ENCODE measurements at places on chromosomes 7 and 10.
A peak's percentile ranks its signal among the peaks of the same experiment; 100 is the strongest.

DNA sequence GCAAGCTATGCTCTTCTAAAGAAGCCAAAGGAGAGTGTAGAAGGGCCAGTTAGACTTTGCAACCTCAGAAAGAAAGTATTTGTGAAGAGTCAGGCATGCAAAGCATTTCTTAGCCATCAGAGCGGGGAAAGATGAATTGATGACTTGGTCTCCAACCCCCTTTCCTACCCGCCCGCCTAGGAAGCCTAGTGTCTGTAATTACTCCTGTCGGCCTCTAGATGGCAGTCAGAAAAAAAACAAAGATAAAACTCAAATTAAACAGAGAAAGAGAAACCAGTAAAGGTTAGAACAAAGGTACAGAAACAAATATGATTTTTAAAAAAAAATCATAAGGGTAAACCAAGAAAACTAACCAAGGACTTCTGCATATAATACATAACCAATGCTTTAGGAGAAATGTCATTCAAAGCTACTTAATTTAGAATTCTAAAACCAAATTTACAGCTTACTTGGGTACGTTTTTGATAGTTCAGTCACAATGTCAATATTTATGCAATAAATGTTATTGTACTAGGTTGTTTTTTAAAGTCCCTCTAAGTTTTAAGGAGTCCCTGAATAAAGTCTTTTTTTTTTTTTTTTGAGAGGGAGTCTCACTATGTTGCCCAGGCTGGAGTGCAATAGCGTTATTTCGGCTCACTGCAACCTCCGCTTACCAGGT, 97.6 kb downstream of the LYZL1 start:
- peak; percentile 44 for DNase-seq

- DNase-seq: no peak
Measured at GRCh38 chr7:131943646-131944045, 387.2 kb upstream of the PODXL start.

DNA sequence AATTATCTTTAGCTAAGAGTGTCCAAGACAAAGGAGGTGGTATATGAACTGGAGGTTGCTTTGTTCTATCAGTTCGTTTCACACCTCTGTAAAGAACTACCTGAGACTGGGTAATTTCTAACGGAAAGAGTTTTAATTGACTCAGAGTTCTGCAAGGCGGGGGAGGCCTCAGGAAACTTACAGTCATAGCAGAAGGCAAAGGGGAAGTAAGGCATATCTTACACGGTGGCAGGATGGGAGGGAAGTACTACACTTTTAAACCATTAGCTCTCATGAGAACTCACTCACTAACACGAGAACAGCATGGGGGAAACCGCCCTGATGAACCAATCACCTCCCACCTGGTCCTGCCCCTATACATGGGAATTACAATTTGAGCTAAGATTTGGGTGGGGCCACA, 1202.3 kb upstream of the LRRTM3 start:
- no peak for DNase-seq

- DNase-seq: no peak
Measured at GRCh38 chr7:36748017-36748487, 23.8 kb upstream of the AOAH start.

DNA sequence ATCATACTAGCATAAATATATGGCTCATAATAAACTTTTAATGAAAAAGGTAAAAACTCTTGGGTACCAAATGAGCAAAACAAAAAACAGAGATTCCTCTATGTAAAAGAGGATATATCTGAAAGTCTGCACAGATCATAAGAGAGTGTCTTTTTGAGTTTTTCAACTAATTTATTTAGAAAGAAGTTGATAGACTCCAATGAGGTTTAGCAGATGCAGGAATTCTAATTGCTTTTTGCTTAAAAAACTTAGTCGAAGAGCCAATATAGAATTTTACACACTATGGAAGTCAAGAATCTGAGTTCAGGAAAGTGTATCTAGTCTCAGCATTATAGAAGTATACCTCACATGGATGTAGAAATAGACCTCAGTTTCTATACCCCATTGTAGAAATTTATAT, 3.4 kb upstream of the MLLT10 start:
- no peak for DNase-seq

DNA sequence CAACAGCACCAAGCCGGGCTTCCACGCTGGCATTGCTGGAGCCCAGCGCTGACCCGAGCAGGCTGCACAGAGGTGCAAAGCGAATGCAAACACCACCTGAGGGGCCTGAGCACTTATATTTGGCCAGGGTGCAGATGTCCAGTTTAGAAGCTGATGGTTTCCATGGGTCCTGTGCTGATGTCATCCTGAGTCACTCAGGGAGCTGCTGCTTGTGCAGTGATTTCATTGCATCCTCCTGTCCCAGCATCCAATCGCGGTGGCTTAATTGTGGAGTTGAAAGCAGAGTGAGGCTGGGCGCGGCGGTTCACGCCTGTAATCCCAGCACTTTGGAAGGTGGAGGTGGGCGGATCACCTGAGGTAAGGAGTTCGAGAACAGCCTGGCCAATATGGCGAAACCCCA, 410.2 kb upstream of the KLF6 start:
- no peak for DNase-seq

DNA sequence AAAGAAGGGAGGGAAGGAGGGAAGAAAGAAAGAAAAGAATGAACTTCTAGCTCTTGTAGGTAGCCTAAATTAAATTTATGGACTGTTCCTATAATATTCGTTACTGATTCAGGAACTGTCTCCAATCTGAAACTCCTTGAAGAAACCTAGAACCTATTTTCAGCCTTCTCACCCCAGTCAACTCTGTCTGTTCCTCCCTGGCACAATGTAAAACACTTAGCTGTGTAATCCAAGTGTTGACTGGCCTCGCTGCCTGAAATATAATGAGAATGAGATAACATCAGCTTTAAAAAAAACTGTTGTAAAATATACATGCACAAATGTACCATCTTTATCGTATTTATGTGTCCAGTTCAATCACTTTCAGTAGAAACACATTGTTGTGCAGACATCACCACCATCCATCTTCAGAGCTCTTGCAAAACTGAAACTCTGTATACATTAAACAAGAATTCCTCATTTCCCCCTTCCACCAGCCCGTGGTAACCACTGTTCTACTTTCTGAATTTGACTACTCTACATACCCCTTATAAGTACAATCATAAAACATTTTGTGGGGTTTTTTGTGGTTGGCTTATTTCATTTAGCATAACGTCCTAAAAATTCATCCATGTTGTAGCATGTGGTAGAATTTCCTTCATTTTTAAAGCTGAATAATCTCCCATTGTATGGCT, 6.3 kb upstream of the C7orf33 start:
- DNase-seq: no peak

- DNase-seq: no peak
Measured at GRCh38 chr7:46651070-46651469, 730.0 kb upstream of the IGFBP3 start.

GRCh38 chr7:156474241-156474743, 166.3 kb upstream of the RNF32 start:
- peak; percentile 47 for DNase-seq

GRCh38 chr7:3201937-3202710, 98.9 kb upstream of the SDK1 start:
- no peak for DNase-seq

- no peak for DNase-seq
Measured at GRCh38 chr7:1619152-1620079, 49.6 kb upstream of the PSMG3 start.

- DNase-seq: no peak
Measured at GRCh38 chr10:1172256-1172984, 116.2 kb downstream of the WDR37 start.

DNA sequence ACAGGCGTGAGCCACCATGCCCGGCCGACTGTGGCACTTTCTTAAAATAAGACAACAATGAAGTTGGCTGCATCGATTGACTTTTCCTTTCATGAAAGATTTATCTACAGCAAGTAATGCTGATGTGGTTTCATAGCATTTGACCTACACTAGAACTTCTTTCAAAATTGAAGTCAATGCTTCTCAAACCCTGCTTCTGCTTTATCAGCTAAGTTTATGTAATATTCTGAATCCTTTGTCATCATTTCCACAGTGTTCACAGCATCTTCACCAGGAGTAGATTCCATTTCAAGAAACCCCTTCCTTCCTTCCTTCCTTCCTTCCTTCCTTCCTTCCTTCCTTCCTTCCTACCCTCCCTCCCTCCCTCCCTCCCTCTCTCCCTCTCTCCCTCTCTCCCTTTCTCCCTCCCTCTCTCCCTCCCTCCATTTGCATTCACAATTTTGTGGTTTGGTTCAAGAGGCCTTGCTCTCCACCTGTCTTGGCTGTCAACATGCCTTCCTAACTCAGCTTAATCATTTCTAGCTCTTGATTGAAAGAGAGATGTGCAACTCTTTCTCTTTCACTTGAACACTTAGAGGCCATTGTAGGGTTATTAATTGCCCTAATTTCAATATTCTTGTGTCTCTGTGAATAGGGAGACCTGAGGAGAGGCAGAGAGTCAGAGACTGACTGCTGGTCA, 52.1 kb downstream of the HDAC9 start:
- no peak for DNase-seq

GRCh38 chr7:151744656-151745638, 132.0 kb downstream of the PRKAG2 start:
- DNase-seq: peak; percentile 95

DNA sequence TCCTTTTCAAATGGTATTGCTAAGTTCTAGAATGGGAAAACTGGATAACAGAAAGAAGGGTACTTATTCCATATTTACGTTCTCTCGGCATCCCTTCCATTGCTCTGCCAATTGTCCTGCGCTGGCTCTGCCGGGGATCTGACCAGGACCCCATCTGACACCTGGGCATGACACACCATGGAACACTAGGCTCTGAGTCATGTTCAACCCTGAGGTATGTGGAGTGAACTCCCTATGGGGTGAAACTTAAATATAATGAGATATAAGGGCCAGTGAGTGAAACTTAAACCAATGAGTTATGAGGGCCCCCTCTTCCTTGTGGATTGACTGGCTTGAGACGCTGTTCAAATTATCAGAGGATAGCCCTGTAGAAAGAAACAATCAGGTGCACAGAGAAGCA, 55.1 kb upstream of the ZEB1 start:
- no peak for DNase-seq

DNA sequence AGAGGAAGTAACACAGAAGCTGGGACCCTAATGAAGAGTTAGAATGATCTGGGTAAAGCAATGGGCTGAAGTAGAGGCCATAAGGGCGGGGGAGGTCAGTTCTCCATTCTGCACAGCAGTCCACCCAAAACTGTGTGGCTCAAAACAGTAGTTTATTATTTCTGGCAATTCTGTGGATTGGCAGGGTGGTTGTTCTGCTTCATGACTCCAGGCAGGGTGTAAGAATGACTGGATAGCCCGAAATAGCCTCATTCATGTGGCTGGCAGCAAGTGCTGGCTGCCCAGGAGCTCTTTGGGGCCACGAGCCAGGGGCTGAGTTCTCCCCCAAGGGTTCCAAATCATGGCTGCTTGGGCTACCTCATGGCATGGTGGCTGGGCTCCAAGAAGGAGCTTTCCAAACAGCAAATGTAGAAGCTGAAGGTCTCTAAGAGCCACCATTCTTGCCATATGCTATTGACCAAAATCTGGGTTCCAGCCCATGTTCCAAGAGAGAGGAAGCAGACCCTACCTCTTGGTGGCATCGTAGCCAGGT, 315.1 kb upstream of the C7orf33 start:
- no peak for DNase-seq

DNA sequence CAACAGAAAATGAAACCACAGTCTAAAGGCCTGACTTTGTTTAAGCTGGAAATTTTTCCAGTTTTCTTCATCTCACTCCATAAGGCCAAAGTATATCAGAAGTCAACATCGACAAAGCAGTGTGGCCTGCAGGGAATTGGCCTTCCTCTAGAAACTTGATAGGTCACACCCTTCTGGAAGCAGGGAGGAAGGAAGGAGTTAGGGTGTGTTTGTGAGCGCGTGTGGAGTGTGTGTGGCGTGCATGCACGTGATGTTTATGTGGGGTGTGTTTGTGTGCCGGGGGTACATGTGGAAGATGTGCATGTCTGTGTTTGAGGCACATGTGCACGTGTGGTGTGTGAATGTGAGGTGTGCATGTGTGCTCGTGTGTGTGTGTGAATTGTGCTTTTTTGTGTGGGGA, 28.6 kb downstream of the ZC3HAV1 start:
- no peak for DNase-seq
